Epithelial cell of esophagus (primary cell): ENCODE measurements at places on chromosomes 6 and 20.

GRCh38 chr6:99330159-99330558 lies 19.3 kb downstream of the FAXC start:
- peak; percentile 81 for DNase-seq

DNA sequence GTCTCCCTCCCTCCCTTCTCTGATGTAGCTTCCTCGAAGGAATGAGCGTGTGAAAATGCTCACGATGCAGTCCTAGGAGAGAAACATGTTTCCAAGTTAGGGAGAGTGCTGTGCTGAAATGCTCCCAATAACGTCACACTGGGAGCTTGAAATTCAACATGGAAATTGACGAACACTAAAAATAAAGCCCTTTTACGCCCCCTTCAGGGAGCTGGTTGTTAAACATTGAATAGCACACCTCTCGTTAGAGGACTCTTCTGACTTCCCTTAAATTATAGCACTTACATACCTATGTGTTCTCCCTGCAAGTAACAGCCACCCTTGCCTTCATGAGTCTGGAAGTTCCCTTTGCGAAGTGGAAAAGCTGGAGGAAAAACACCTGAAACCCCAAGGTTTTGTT lies 88.6 kb downstream of the BFSP1 start:
- no peak for DNase-seq

- peak; percentile 28 for DNase-seq
Measured at GRCh38 chr6:166330612-166331011, 11.7 kb downstream of the SFT2D1 start.

DNA sequence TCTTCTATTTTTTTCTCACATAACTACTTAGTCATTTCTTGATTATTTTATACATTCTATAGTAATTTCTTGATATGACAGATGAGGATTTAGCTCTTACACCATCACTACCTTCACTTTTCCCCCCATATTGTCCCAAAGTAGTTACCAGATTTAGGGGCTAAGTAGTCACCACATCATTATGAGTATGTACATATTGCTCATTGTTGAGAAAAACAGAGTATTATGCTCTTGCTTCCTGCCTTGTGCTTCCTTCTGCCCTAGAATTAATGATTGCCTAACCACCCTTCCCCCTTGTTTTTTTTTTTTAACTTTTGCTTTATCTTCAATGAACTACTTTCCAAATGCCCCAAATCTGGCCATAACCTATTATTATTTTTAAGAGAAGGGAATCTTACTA lies 6.8 kb upstream of the HLA-B start:
- DNase-seq: no peak

DNA sequence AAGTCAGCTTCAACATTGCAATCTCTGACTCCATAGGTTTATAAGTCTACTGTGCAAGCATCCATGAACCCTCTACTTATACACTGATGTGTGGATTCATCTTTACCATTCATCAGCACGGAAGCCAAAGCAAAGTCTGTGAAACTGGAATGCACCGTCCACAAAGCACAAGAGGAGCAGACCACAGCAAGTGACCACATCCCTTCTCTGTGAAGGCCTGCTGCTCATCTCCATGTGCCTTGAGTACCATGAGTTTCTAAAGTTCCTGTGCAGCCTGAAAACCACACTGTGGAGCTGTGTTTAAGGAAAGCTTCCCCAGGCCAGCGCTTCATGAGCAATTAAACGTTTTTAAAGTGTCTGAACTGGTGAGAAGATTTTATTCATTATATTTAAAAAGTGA lies 20.0 kb downstream of the GABRR1 start:
- no peak for DNase-seq

DNA sequence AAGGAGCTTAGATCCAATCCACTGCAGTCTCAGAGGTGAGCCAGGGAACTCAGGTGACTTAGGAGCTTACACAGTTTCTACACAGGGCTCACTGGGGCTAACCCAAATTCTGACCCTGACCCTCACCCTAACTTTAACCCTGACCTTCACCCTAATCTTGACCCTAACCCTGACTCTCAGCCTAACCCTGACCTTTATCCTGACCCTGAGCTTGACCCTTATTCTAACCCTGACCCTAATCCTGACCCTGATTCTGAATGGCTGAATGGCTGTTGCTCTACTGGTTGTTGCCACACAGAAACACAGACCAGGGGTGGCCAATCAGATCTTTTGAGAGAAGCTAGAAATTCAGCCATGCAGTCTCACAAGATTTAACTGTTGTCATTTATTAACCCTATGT lies 180.1 kb downstream of the TSHZ2 start:
- no peak for DNase-seq

GRCh38 chr6:160775792-160776580 lies 73.9 kb downstream of the PLG start:
- no peak for DNase-seq

DNA sequence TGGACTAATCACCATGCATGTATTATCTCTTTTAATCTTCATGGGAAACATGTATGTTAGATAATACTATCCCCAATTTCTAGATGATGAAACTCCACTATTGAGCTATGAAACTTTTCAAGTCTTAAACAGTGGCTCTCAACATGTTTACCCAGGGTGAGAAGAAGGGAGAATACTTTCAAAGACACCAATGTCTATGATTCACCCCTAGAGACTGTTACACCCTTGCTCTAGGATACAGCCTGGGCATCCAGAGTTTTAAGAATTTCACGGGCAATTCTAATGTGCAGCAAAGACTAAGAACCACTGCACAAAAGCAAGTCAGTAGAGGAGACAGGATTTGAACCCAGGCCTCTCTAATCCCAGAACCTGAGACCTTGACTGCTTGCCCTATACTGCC lies 47.8 kb downstream of the GFOD1 start:
- peak; percentile 49 for DNase-seq

DNA sequence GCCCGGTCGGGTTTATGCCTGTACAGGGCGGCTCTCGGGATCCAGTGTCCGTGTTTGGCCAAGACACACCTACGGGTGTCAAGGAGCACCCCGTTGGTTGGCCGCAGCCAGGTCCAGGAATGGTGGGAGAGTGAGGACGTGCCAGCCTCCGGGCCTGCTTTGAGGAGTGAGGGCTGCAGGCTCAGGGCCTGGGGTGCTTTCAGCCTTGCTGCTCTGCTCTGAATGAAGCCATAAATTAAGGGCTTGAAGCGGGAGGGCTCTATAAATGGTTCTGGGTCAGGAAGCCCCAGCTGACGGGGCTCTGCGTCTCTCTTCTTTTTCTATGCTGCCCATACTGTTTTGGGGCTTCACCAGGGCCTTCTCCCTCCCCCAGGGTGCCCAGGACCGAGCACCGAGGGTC lies 15.1 kb downstream of the GATA5 start:
- no peak for DNase-seq

GRCh38 chr6:79984261-79984660 lies 20.2 kb upstream of the TTK start:
- DNase-seq: peak; percentile 86

DNA sequence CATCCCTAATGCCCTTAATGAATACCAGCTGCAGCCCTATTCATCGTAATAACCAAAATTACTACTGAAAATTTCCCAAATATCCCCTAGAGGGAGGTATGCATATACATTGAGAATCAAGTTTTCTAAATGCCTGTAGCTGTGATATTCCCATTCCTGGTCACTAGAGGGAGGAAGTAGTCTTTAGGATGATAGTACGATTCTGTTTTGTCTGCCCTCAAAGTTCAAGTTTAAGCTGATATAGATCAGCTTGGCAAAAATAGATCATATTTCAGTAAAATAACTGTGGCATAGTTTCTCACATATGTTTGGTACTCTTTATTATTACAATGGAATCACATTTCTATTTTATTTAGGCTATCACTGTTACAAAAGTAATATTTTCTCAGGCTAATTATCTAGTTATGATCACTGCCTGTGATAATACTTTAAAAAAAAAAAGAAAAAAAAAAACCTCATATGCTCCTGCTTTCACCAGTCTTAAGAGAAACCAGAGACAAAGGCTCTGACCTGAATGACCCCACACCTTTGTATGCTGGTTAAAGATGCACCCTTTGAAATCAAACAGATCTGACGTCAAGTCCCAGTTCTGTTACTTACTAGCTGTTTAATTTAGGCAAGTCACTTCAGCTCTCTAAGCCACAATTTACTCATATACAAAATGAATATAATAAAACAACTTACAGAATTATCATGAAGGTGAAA lies 11.0 kb downstream of the TSPYL1 start:
- peak; percentile 81 for DNase-seq

DNA sequence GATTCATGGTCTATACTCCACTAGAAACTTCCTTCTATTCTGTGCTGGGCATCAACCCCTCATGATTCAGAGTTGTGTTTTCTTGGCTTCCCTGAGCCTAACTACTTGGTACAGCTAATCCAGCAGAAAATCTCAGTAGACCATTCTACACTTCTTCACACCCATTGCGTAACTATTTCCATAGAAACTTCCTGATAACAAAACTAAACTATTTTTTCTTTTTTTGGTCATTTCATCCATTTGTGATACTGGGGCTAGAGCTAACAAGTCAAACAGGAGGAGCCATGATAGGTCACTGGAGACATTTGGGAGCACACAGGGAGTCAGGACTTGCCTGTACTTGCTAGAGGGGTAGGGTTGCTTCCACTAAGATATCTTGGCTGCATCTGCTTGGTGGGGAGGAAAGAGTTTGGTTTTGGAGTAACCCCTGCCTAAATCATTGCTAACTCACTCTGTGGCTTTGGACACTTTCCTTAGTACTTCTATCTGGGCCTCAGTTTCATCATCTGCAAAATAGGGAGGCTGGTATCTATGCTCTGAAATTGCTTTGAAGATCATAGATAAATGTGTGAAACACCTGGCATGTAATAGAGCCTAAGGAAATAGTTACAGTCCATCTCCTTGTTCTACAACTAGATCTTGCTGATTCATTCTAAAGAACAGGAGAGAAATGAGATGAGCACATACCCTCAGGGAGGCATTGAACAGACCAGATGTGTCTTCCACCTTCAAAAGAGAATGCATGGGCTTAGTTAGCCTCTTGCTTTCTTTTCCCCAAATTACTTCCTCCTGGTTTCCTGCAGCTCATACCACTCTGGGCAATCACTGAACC lies 127.9 kb upstream of the ADGRF1 start:
- peak; percentile 95 for DNase-seq

GRCh38 chr6:1015825-1016224 lies 296.1 kb upstream of the FOXQ1 start:
- DNase-seq: no peak

- DNase-seq: no peak
Measured at GRCh38 chr20:58719971-58720371, 27.4 kb downstream of the NPEPL1 start.

- DNase-seq: no peak
Measured at GRCh38 chr6:43091436-43091991, 15.4 kb downstream of the PTK7 start.

- DNase-seq: peak; percentile 57
Measured at GRCh38 chr20:2879146-2879545, 5.9 kb downstream of the PTPRA start.

- DNase-seq: no peak
Measured at GRCh38 chr6:133787859-133788505, 100.9 kb upstream of the TCF21 start.

DNA sequence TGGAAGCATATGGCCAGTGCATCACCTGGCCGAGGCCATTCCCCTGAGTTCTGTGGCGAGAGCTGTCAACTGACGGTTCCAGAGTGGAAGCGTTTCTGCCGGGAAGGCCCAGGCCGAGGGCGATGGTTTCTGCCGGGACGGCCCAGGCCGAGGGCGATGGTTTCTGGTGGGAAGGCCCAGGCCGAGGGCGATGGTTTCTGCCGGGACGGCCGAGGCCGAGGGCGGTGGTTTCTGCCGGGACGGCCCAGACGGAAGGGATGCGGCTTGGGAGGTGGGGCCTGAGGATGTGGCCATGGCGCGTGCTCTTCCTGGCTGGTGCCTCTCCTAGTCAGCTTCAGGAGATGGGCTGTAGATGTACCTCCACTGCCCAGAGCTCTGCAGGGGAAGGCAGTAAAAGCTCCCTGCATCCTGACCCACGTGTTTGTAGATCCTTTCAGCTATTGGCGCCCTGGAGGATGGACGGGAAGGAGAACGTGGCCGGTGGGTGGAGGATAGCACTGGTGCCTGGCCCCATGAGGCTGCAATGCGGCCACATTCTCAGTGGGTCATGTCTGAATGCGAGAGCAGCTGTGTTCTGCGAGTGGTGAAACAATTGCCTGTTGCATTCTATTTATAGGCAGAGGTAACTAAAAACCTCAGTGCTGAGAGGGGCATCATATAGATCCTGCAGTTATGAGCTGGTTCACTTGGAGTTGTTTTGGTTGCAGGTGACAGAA lies 12.8 kb downstream of the TPD52L2 start:
- DNase-seq: no peak

DNA sequence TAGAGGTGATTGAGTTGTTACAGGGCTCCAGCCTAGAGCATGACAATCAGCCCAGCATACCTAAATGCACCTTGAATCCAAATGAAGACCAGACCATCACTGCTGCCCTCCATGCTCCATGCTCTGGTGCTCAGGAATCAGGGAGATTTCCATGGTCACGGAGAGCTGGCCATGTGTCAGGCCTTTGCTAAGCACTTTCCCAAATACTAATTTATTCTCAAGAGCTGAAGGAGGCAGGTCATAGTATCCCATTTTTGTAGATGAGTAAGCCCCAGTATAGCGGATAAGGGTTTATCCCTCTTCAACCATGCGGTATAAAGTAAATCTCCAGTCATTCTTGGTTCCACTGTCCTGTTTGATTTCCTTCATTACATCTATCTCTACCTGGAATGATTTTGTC lies 240.8 kb downstream of the TFAP2A start:
- no peak for DNase-seq
